ENCODE measurements at places on chromosomes 4 and X.

- DNase-seq = no peak
Measured at GRCh38 chr4:30126351-30126750, 593.8 kb upstream of the PCDH7 start.

DNA sequence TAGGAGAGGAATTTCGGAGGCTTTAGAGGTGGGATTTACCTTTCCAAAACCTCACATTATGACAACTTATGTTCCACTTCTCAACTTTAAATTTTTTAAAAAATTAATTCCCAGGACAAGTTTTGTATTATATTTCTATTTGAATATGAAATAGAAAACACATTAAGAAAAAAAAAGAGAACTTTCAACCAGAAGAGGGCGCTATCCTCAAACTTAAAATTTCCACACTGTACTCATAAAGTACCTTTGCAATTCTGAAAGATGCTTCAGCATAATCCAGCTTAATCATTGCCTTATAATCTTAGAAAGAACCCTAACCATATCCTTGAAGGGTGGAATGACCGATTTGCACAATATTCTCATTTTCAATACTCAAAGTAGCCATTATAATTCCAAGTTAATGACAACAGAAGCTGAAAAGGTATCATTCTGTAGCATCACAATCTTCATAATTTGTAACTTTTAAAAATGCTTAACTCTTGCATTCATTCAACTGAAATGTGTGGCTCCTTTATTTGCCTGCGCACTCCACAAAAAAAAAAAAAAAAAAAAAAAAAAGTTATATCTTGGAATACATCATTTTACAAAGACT is 158.0 kb downstream of the KCNIP4 start:
- DNase-seq = no peak

GRCh38 chr4:163582703-163583102 is 88.2 kb downstream of the TMA16 start:
- no peak for DNase-seq

GRCh38 chr4:101961144-101961543 is 170.6 kb downstream of the BANK1 start:
- no peak for DNase-seq

- DNase-seq = no peak
Measured at GRCh38 chr4:83449009-83449408, 6.6 kb downstream of the HELQ start.

GRCh38 chr4:498328-498904 is 540 bp downstream of the ZNF721 start:
- no peak for DNase-seq

DNA sequence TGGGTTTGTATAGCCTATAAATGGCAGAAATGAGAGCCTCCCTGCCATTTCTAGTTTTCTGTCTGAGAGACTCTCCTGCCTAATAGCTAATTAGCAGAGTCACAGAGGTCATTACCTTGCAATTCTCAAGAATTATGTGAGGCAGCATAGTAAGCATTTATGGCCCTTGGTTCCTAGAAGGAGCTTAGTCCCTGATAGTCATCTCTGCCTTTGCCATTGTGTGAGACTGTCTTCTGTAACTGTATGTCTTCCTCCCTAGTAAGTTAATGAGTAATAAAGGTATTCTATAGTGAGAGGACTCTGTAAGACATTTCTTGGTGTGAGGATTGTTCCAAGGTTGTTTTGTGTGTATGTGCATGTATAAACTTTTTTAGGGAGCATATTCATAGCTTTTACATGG is 108.7 kb downstream of the AR start:
- no peak for DNase-seq

DNA sequence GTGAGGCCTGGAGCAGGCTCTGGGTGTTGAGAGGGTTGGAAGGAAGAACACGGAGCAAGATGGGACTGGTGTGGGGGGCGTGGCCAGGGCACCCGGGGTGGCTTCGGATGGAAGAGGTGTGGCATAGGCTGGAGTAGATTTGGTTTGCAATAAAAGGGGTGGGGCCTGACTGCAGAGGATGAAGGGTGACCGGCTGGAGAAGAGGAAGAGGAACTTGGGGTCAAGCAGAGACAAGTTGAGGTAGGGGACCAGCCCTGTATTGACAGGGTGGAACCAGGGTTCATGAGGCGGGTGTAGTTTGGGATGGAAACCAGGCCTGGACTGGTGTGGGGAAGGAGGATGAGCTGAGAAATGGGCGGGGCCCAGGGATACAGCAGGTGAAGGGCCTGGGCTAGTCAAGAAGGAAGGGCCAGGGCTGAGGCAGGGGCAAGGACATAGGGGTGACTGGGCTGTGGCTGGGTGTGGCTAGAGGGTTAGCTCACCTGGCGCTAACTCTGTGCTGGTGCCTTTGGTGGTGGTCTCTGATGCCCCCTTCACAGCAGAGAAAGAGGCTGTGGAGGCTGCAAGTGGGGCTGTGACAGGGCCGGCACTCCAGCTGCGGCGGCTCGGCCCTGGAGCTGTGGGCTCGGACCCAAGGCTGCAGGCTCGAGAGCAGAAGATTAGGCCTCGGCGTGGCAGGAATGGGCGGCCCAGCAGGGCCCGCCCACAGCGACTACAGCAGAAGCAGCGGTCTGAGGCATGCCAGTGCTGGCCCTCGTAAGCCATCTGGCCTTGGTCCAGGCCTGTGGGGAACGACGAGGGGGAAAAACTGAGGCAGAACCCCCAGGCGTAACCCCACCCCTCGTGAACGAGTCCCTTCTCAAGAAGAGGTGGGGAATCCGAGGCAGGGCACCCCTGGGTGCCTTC is 5.0 kb downstream of the PLP2 start:
- DNase-seq = no peak

DNA sequence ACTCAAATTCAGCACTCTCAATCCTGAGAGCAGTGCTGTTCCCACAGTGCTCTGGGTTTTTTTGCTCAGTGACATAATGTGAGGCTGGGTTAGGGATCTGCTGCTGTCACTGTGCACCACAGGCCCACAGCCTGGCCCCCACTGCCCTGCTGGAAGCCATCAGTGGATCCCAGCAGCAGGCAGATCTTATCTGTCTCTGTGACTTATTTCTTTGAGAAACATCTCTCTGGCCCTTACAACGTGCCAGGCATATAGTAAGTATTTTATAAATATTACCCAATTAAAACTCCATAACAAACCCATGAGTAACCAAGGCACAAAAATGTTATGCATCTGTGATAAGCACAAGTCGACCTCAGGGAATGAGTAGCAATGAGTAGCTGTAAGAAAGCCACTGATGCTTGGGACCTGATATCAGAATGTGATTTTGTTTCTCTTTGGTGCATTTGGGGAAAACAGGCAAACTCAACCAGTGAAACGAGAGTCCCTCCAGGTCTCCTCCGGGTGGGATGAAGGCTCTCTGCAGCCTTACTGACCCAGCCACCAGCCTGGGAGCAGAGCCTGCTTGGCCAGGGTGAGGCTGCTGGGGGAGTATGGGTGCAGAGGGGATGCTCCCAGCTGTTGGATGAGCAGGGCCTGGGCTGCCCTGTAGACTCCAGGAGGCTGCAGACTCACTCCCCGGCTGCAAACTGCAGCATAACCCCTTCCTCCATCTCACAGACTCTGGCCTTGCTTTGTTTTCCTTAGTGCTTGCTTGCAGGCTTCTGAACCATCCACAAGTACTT is 172.7 kb upstream of the LNX1 start:
- no peak for DNase-seq

DNA sequence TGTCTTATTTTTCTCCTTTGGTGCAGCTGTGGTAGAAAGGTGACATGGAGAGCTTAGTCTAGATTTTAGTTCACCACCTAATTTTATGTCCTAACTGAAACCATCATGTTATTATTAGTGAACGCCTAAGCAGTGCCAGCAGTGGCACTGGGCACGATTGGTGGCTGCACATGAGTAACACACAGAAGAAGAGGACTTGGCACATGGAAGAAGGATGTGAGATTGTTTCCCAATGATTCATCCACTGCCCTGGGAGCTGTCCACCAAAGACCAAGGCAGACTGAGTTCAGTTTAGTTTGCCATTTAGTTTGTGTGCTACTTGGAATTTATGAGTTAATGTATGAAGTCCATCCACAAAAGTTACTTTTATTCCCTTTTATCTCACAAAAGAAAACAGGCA is 68.1 kb upstream of the NAP1L5 start:
- DNase-seq = no peak

GRCh38 chrX:132125906-132126305 is 1.9 kb downstream of the FRMD7 start:
- DNase-seq = no peak

- no peak for DNase-seq
Measured at GRCh38 chr4:163350672-163351071, 7.0 kb downstream of the NPY5R start.

DNA sequence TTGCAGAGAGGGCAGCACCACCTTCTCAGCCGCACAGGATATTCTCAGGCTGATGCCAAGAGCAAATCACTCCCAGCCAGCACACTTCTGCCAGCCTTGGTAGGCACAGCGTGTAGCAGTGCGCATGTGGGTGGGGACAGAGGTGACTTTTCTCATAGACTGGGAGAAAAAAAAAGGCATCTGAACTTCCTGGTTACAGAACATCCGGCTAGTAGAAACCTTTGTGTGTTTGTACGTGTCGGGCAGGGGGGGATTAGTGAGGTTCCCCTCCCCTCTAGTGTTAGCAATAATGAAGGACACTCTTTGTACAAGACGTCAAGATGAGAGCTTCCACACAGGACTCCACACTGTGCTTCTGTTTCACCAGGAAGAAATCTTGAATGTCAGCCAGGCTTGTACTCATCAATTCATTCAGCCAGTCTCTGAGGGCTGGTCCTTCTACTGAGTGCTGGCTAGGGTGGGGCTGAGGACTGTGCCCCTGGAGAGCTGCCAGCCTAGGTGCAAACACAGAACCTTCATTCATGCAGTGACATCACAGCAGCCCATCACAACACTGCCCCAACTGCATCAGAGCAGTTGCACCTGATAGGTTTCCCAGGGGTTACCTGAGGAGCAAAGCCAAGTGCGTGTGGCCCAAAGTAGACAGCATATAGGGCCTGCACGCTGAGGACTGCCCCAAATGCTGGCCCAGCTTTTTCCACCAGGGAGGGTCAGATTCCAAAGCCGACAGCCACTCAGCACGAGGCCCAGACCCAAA is 34.7 kb downstream of the SLC25A5 start:
- DNase-seq = no peak

DNA sequence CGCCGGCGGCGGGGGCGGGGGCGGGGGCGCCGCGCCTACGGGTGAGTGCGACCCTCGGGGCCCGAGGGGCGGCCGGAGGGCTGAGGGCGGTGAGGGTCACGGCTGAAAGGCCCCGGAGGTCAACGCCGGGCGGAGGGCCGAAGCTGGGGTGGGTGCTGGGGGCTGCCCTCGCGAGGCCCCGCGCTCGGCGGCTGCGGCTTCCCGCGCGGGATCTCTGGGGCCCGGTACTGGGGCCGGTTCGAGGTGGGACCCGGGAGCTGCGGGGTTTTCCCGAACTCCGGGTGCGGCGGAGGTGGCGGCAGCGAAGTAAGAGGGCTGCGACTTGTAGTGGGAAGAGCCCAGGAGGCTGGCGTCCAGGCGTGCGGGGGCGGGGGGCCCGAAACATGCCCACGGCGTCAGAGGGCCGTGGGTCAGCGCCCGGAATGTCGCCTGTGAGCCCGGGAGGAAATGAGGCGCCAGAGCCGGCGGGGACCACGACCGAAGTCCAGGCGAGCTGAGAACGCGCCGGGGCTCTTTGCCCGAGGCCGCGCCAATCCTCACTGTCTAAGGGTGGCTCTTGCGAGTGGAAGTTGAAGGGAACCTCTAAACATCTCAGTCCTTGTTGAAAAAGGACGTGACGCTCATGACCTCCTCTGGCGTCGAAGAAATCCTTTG is 407 bp downstream of the IL13RA1 start:
- DNase-seq = no peak

DNA sequence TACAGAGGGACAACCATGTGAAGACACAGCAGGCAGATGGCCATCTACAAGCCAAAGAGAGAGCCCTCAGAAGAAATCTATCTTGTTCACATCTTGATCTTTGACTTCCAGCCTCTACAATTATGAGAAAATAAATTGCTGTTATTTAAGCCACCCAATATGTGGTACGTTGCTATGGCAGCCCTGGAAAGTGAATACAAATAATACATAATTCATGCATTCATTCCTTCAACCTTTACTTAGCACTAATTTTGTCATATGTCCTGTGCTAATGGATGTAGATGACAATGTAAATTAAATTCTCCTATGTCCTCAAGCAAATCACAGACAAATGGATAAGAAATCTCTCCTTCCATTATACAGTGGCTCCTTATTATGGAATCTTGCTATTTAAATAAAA is 361.6 kb downstream of the PACRGL start:
- no peak for DNase-seq

GRCh38 chr4:7299908-7300710 is 107.8 kb downstream of the SORCS2 start:
- DNase-seq = no peak

Measured in stimulated activated CD4-positive, alpha-beta T cell treated with anti-CD3 and anti-CD28 coated beads, Interleukin-2, amount 100 ng/mL, for 24 hours (primary cell).